ENCODE measurements at places on chromosomes 12 and 14. TPM values are rescaled to one million over a fixed set of nuclear protein-coding genes. Genes with fewer than 3 reads are reported as not detected.

- DNase-seq: no peak
Measured at GRCh38 chr14:65850429-65851135, 438.1 kb downstream of the FUT8 start.

DNAI7 gene
- 1.8 TPM for polyA plus RNA-seq

DNA sequence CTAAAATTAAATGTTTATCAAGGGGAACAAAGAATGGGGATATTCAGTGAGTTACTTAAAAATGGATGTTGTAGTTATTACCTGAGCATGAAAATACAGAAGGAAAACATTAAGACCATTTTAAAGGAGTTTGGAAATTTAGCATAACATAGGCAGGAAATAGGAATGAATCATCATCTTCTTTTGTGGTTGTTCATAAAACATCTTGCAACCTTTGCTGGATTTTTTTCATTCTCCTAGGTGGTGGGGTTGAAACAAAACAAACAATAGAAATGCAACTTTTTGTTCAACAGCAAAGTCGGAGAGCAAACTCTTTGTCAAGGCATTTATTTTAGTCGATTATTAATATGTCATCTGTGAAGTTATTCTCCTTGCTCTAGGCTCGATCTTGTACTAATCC, 275.1 kb downstream of the IPO8 start:
- no peak for DNase-seq

GNS gene
- 135 TPM for polyA plus RNA-seq

DNA sequence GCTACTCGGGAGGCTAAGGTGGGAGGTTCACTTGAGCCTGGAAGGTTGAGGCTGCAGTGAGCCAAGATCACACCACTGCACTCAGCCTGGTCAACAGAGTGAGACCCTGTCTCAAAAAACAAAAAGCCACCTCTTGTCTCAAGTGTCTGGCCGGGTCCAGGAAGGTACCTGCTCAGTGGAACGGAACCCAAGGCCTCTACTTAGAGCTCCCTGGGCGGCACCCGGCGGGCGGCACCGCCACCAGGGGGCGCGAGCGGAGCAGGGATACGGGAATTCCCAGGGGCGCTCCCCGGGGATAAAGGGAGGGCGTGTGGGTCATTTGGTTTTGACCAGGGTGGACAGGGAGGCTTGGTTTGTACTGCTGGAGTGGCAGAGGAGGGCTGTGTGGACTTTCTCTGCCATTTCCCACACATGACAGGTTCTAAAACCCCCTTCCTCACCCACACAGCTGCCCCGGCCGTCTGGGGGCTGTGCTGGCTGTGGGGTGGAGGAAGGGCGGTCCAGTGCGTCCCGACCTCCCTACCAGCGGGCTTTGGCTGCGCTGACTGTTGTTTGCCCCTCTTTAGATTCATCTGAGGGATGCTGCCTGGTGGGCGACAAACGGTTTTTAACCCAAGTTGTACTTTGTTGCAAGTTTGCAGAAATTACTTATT, 91.4 kb downstream of the SETD3 start:
- DNase-seq: no peak

DNA sequence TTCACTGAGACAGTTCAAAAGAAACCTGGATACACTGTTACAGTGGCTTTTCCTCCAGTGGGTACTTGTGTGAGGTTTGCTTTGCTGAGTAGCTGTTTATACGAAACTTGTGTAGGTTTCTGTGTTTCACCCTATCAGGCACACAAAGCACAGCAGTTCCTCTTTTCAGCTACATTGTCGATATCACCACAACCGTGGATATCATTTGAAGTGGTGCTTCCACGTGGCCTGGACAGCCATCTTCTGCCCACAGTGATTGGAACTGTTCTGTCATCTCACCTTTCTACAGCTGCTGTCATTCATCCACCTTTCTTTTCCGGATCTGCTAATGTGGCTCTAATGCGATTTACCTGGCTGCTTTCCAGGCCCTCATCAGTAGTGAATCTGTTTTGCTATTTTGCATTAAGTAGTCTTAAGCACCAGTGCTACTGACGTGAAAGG, 368.8 kb downstream of the SYT1 start:
- DNase-seq: no peak

DNA sequence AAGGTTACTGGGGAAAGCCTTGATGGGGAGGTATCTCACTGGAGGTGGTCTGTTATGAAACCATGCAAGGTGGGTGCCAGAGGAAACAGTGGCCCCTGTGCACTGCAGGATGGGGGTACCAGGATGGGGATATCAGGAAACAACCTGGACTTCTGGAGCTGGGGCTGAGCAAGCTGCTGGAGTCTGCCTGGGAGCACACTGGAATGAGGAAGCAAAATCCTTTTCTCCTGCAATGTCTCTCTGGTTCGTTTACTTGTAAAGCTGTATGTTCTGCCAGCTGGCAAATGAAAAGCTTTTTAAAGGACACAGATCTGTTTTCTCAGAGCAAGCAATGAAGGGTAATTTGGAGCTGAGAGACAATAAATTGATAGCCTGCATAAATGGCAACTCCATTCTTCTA, 23.2 kb upstream of the SERPINA1 start:
- no peak for DNase-seq

GRCh38 chr14:101716956-101717662, 44.4 kb upstream of the PPP2R5C start:
- no peak for DNase-seq

GRCh38 chr14:104715416-104715815, 8.6 kb upstream of the ADSS1 start:
- DNase-seq: no peak

CACNA2D4 gene
- polyA plus RNA-seq: 2.6 TPM

DNA sequence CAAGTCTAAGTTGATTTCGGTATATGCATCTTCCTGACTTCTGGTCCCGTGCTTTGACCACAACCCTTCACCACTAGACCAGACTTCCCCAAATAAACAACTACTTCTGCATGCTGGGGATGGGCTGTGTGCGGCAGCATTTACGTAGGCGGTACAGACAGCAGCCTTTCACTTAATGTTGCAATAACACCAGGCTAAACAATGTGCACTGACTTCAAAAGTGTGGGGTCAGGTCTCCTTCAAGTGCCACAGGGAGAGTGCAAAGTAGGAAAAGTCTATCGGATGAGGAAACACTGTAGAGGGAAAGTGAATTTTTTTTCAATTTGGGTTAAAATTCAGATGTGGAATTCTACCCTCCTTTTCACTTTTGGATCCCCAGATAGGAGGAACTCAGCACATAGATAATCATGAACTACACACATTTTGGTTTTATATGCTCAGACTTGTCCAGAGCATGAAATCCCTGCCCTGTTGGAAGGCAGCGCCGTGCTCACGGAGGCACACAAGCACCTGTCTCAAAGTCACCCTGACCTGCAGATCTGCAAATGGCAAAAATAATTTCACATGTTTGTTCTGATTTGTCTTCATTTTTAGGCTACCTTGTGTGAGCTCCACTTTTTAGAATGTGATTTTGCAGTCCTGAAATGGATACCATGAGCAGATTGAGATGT, 3.6 kb upstream of the FOS start:
- no peak for DNase-seq

DNA sequence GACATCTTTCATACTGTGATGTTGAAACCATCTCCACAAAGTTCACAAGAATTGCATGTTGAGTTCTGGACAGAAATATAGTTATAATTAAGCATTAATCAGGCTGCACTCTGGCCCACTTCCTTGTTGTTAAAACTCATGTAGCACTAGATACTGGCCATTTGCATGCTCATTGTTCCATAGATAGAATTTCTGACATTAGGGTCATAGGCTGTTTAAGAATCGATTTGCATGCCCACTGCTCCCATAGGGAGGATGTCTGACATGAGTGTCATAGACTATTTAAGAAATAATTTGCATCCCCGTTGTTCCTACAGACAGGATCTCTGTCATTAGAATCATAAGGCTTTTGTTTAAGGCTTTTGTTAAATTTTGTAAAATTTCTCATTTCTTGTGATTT, 50.2 kb downstream of the MYF5 start:
- DNase-seq: no peak

DNA sequence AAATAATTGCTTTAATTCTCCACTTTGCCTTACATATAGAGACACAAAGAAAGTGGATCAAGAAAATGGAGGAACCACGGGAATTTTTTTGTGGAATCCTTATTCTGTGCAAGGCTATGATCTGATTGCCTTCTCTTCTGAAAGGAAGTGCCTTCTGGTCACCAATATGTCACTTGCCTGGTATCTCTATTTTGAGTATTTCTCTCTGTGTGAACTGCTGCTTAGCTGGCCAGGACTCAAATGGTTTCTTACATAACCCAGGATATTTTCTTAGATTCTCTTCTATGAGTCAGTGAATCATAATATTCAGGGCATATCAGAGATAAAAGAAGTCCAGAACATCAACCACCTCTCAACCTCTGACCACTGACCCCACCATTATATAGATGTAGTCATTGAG, 156.1 kb downstream of the DIO2 start:
- no peak for DNase-seq

DNA sequence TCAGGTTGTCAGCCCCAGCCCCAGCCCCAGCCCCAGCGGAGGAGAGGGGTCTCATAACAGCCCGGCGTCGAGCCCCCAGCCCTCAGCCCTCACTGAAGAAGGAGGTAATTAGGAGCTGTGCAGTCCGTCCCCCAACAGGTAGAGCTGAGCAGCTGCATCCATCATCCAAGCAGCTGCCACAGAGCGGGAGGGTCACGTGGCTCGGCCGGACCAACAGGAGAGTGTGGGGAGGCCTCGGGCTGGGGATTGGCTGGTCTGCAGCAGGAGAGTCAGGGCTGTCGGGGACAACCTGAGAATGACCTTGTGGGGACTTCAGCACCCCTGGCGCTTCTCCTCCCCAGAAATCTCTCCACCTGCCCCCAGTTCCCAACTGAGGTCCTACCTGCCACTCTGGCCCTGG, 29.6 kb downstream of the SMUG1 start:
- no peak for DNase-seq

- no peak for DNase-seq
Measured at GRCh38 chr14:31219169-31219568, 11.6 kb upstream of the HECTD1 start.

- no peak for DNase-seq
Measured at GRCh38 chr14:104656014-104656714, 33.3 kb upstream of the INF2 start.

HOXC10 gene
- 114 TPM for polyA plus RNA-seq

DNA sequence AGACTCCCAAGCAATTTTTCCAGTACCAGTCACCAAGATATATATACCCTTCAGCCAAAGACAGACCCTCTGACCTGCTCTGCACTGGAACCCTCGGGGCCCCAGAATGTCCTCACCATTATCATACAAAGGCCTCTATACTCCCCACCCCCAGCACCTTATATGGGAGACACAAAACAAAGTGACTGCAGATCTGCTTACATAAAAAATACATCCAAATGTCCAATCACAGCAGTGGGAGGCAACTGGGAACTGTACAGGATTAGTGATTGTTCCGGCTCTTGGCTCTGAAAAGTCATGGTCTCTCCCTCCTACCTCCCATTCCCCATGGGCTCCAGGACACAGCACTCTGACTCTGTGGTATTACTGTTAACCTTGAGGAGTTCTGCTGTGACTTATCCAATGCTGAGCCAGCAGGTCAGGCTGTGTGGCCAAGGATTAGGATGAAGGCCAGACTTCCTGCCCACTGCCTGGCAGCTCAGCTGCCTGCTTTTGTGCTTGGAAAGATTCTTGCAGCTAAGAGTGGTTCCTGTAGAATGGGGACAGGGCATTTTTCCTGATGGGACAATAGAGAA, 13.7 kb downstream of the OXA1L start:
- no peak for DNase-seq

IFNG-AS1 gene
- 0.13 TPM for polyA plus RNA-seq

DNA sequence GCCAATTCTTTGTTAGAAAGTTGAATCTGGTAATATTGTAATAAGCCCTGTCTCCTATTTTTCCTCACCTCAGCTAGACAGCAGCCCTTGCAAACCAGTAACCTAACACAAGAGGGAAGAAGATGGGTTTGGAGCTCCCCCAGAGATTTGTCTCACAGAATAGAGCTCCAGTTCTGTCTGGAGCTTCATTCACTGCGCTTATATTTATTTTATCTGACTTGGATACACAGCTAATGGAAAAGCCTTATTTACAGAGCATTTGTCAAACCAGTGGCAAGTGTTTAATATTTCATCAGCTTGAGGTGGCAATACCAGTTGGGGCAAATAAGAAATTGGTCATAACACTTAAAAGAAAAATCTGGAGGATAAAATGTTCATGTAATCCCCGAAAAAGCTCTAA, 1094.0 kb downstream of the FSCB start:
- DNase-seq: no peak

DNA sequence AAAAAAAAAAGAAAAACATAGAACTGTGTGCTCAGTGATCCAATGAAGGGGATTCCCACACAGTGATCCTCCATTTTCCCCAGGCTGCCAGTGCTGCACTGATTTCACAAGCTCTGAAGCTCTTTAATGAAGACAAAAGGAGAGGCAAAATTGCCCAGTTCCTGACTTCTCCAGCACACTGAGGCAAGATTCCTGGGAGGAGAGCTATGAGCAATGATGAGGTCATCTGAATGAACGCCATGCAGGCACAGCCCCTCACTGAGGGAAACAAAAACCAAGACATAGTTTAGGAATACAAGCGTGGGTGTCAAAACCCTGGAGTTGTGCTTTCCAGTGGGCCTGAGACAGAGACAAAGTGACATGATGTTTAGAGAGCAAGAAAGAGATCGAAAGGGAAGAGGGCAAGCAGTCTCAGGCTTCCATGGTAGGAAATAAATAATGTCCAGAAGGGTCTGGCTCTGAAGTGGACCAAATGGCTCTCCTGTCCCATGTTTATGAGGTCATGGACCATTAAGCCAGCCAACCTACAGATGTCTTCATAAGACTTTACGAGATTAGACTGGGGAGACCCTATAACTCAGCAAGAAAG, 40.9 kb upstream of the SMUG1 start:
- DNase-seq: peak; percentile 71

GRCh38 chr12:96919510-96920210, 12.6 kb downstream of the NEDD1 start:
- DNase-seq: no peak

GRCh38 chr12:12722435-12723148, 5.4 kb downstream of the CDKN1B start:
- no peak for DNase-seq

AICDA gene
- 0.27 TPM for polyA plus RNA-seq

STYK1 gene
- polyA plus RNA-seq: 1.0 TPM

WNT1 gene
- polyA plus RNA-seq: not detected

CLEC4C gene
- polyA plus RNA-seq: not detected

DNA sequence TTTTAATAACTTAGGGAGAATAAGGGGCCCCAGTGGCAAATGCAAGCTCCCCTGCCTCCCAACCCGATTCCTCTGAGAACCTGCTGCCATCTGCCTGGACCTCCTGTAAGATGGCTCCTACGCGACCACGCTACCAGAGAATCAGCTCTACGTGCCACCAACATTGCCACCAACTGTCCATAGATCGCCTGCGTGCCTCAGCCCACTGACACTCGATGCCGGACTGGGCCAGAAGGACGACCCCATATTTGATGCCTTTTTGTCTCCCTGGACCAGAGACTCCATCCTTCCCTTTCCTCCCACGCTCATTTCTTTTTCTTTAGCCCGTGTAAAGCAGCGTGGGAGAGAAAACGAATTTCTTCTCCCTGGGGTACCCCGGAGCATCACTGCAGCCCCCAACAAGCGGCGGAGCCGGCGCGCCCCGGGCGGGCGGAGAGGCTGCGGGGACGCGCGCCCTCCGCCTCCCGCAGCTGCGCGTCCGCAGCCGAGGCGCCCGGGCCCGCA, 565 bp upstream of the KLHL42 start:
- no peak for DNase-seq

All from left renal pelvis (tissue), 4 donors.